Stimulated activated CD4-positive, alpha-beta T cell treated with anti-CD3 and anti-CD28 coated beads, Interleukin-4, amount 100 ng/mL, for 48 hours (primary cell): ENCODE measurements at places on chromosomes 6 and 20.

DNA sequence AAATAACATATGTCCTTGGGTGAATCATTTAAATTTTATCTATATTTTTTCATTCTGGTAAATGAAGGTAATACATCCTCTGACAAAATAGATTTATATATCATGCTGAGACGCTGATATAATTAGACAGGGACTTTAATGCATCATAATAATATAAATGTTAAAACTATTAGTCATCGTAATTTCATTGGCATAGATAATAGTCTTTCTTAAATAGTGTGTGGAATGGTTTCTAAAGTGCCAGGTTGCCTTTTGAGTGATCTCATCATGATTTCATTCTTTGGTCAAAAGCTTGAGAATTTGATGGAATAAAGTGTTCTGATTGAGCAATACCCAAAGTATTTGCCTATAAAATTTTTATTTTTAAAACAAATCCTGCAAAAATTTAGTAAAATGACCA is 43.2 kb upstream of the BMP5 start:
- DNase-seq = no peak

DNA sequence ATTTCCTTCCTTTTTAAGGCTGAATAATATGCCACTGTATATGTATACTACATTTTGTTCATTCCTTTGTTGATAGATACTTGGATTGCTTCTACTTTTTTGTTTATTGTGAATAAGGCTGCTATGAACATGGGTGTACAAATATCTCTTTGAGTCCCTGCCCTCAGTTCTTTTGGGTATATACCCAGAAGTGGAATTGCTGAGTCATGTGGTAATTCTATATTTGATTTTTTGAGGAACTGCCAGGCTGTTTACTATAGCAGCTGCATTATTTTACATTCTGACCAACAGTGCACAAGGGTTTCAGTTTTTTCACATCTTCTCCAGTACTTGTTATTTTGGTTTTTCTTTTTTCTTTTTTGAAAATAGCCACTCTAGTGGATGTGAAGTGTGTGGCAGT is 34.1 kb downstream of the CDS2 start:
- no peak for DNase-seq

- DNase-seq = no peak
These were observed 13.2 kb downstream of the SERAC1 start for GRCh38 chr6:158154816-158155215.

DNA sequence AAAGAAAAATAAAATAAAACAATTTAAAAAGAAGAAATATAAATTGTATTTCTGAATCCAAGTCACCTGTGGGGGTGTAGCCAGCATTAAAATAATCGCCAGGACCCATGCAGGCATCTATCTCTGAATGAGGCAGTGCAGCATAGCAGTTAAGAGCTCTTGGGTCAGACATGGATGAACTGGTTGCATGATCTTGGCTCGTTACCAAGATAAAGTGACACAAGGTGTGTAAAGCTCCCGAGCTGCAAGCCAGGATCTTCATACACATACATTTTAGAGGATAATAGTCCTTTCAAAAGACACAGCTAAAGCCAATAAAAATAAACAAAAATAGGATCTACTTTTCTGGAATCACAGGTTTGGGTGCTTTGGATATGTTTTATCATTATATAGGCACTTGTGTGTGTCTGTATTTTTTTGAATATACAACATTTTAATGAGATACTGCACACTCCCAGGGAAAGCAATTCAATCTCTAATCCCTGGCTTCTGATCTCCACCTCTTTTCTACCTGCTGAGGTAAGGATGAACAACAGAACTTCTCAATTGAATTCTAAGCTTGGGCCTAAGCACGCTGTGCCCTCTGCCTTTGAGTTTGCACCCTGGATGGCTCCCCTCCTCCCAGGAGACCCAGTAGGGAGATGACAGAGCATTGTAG is 8.9 kb downstream of the TRIM10 start:
- no peak for DNase-seq

DNA sequence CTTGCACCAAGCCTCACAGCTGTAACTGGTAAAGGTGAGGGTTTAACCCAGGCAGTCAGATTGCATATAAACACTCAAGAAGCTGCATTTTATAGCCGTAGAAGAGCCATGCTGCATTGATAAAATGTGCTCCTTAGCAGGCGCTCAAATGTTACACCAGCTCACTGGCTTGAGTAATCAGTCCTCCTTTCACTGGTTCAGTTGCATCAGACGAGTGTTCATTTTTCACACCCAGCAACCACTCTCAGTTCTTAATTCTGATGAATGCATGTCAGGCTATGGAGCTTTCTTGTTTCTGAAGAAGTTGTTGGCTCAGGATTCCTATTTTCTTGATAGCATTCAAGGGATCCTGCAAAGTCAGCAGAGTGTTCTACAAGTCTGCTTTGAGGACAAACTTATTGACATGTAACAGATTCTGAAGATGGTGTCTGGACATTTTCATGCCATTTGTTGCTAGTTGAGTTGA is 198.3 kb downstream of the PLCB1 start:
- DNase-seq = no peak

GRCh38 chr6:78953798-78954197 is 86.4 kb downstream of the IRAK1BP1 start:
- DNase-seq = no peak

- DNase-seq = no peak
These were observed 371.8 kb upstream of the NRSN1 start for GRCh38 chr6:23754197-23754596.

DNA sequence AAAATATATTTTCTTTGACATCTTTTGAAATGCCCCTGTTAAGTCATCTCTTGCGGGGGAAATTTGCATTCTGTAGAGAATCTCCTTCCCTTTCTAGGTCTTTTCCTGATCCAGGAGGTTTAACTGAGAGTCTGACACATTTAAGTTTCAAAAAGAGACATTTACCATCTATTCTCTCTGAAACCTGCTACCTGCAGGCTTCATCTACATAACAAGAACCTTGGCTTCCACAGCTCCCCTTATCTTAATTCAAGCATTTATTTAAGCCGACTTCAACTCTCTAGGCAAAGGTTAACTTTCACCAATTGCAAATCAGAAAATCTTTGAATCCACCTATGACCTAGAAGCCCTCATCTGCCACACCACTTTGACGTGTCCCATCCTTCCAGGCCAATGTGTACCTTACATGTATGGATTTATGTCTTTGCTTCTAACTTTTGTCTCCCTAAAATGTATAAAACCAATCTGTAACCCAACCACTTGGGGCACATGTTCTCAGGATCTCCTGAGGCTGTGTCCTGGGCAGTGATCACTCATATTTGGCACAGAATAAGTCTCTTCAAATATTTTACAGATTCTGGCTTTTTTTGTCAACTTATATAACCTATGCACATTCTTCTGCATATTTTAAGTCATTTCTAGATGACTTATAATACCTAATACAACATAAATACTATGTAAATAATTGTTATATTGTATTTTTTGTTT is 666.7 kb downstream of the UTRN start:
- no peak for DNase-seq

DNA sequence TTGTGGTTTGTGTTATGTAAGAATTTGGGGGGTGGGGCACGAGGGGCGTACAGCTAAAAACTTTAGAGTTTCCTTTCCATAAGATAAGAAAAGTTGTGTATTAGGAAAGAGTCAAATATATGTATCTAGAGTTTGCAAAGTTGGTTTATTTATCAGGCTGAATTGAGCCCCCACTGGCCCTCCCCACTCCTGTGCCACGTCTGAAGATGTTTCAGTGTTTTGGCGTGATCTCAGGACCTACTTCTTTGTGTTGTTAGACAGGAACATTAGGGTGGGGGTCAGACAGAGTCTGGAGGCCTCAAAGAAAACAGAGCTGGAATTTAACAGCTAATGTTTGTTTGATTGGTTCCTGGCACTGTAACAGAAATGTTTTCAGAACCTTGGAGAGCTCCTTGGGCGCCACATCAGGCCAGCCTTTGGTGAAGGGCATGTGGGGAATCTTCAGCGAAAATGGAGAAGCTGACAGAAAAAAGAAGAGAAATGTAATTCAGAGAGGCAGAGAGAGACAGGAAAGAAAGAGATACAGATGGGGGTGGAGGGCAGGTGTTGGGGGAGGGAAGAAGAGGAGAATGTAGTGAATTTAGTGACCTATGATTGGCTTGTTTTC is 674 bp downstream of the NRSN1 start:
- DNase-seq = peak; percentile 2

DNA sequence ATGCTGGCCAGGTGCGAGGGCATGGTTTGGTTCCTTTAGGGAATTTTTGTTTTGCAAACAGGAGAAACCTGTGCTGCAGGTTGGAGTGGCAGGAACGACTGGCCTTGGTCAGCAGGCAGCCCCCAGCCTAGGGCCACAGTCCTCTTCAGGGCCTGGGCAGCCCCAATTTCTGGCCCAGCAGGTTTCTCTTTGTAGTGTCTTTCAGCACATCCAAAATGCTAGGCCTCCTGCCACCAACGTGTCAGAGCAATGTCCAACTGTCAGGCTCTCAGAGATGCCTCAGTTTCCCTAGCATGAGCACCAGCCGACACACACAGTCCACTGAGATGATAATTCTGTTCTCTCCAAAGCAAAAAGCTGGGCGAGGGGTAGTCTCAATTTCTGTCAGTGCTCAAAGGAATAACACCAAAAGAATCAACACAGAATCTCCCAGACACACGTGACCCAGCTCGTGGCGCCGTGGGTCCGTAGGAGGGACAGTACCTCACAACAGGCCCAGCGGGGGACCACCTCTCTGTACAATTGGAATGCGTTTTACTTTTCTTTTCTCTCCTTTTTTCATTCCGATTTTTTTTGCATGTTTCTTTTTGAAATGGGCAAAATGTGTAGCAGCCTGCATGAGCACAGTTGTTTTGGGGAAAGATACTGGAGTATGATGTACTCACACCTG is 125.9 kb downstream of the TAF4 start:
- DNase-seq = no peak

DNA sequence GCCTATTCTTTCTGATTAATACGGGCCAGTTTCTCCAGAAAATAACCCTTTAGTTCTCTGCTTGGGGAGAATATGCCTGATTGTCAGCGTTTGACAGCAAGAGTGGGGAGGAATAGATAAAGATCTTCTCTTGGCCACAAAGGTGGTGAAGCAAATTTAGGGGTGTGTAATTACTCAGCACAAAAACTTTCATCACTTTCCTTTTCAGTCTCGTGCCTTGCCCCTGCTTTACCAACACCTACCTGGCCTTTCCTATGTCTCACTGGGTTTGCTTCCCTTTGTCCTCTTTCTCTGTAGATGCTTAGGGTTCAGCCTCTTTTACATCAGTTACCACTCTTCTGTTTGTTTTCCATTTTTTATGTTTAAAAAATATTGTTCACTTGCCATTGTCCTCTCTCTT is 99.2 kb downstream of the MCHR2 start:
- DNase-seq = no peak

GRCh38 chr6:159213405-159213804 is 44.2 kb downstream of the FNDC1 start:
- no peak for DNase-seq
